ENCODE measurements at places on chromosomes 11 and 22. TPM values are rescaled to one million over a fixed set of nuclear protein-coding genes. Genes with fewer than 3 reads are reported as not detected.

GRCh38 chr22:26737262-26737661, 79.9 kb downstream of the MIAT start:
- no peak for DNase-seq

GRCh38 chr11:122776546-122776945, 61.8 kb upstream of the CRTAM start:
- no peak for DNase-seq

GRCh38 chr11:13315517-13316432, 38.2 kb downstream of the BMAL1 start:
- no peak for DNase-seq

GRCh38 chr11:15967166-15967565, 389.2 kb downstream of the SOX6 start:
- no peak for DNase-seq

- no peak for DNase-seq
Observed at GRCh38 chr11:22471385-22471784, 133.2 kb downstream of the SLC17A6 start.

GRCh38 chr11:76225122-76225611, 18.9 kb upstream of the WNT11 start:
- DNase-seq: no peak

- no peak for DNase-seq
Observed at GRCh38 chr11:112805658-112806057, 155.6 kb upstream of the NCAM1 start.

DNA sequence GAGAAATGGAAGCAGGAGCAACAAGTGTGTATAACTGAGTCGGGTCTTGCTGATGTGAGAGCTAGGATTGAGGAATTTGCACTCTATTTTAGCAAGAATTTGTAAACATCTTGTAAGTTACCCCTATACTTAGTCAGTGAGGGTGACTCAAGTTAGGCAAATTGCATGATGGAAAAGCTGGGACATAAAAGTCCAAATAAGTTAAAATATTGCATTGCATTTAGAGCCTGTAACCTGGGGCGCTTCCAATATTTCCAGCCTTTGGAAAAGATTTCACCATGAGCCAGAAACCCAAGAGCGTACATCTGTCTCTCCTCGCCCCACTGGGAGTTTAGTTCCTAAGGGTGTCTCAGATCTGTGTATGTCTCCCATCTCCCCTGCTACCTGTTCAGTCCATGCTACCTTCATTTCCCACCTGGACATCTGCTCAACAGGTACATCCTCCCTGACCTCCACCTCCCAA, 37.0 kb upstream of the ACCSL start:
- DNase-seq: no peak

The TRIM29 gene
- 0.70 TPM for polyA plus RNA-seq

The ASCL2 gene
- 0.19 TPM for polyA plus RNA-seq

The KRTAP5-7 gene
- polyA plus RNA-seq: not detected

The CCND1 gene
- 82.7 TPM for polyA plus RNA-seq

Data from muscle of back (tissue), 13 donors.